ENCODE measurements at places on chromosomes 6 and 20.

DNA sequence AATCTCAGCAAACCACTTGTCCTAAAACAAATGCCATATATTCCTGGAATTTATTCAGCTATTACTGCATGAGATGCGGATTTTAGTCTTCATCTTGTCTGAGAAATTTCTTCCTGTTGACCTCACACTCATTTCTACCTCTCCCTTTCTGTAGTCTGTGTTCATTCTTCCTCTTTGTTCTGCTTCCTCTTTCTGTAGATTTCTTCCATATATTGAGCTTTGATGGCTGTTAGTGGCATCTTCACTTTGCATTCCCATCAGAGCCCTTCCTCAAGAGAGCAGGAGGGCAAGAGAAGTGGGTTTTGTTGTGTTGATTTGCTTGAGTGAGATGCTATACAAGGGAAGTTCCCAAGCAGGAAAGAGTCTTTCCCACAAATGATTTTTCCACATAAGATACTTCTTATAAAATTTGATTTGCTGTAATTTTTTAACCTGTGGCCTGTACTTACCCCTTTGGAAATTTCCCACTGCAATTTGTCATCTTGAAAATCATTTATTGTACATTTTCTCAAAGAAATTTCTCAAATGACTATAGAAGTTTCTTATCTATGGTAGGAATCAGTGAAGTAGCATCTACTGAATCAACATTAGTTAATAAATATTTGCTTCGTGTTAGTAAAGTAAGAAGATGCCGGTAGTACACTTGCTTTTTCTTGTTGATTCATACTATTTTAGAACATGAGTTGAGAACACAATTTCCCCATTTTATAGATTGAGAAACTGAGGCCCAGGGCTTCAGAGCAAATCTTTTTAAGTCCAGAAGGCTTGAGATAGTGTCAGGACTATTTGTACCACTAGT lies 43.8 kb downstream of the MAP3K4 start:
- DNase-seq: no peak

- DNase-seq: no peak
These were observed 86.6 kb upstream of the QKI start for GRCh38 chr6:163327921-163328320.

DNA sequence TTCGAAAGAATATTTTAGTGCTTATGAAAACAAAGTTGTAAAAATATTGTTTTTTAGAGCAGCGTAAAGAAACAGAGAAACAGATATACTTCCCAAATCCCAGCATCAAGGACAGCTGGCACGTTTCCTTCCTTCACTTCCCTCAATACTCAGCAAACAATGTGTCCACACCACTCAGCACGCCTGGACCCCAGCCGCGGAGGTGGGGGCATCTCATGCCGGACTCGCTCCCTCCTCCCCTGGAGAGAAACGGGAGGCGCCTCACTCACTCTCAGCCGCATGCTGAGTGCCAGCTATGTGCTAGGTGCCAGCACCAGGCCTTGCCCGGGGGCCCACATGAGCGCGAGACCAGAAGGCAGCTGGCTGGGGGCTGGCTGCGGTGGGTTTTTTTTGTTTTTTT lies 34.7 kb downstream of the SLC2A4RG start:
- no peak for DNase-seq

DNA sequence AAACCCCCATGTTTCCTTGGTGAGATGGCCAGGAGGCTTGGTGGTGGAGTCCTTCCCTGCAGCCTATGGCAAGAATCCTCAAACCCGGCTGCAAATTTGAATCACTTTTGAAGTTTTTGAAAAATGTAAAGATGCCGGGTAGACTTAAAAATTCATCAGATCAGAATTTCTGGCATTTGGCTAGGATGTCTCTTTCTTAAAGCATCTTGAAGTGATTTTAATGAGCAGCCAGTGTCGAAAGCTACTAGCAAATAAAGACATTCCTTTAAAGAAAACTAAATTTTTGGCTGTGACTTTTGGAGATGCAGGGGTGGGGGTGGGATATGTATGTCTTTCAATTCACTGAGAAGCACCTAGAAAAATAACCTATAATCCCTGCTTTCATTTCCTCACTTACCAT lies 25.6 kb upstream of the NOX3 start:
- DNase-seq: no peak

GRCh38 chr20:56875052-56875659 lies 246.1 kb downstream of the TFAP2C start:
- no peak for DNase-seq

Measured in T-helper 2 cell (primary cell).